WERI-Rb-1 (cell line): ENCODE measurements at places on chromosomes 12 and 14.

DNA sequence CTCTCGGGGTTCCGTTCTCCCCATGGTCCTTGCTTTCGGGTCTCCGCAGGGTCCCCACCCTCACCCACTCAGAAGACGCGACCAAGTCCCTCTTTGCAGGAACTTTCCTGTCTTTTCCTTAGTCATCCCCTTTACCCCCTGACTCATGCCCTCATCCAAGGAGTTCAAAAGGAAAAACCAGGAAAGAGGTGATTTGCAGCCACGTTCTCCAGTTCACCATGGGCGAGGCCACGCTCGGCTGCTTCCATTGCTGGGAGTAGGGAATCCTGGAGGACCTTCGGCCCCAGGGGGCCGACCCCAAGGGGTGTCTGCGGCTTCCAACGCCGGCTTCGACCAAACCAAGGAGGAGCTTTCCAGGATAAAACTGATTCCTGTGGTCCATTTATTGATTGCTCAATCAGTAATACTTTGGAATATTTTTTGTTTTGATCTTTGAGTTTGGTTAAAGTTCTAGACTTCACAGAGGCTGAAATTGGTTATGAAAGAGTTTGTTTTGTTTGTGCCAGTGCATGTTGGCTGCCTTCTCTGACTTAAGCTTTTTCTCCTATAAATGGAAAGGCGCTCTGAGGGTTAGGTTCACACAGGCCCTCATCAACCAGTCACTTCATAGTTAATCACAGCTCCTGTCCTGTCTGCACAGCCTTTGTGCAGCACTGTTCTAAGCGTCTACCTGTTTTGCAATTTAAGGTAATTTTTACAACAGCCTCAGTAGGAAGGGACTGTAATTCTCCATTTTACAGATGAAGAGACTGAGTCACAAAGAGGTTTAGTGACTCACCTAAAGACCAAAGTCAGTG, 827 bp downstream of the ALDH2 start:
- DNase-seq: no peak

DNA sequence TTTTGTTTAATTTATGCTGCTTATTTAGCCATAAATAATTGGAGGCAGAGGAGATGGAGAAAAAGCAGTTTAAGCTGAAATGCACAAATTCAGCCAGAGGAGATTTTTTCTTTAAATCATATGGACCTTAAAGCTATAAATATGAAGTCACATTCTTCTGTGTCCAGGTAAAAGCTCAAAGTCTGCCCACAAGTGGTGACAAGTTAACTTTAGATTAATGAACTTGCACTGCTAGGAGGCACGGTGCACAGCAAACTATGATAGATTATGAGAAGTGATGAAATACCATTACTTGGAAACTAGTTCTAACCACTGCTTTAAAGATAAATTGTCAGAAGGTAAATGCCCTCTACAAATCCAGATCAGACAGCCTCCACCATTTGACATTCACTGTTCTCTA, 69.0 kb downstream of the IFT81 start:
- no peak for DNase-seq

GRCh38 chr14:23933742-23934128, 19.8 kb upstream of the DHRS4 start:
- DNase-seq: no peak

DNA sequence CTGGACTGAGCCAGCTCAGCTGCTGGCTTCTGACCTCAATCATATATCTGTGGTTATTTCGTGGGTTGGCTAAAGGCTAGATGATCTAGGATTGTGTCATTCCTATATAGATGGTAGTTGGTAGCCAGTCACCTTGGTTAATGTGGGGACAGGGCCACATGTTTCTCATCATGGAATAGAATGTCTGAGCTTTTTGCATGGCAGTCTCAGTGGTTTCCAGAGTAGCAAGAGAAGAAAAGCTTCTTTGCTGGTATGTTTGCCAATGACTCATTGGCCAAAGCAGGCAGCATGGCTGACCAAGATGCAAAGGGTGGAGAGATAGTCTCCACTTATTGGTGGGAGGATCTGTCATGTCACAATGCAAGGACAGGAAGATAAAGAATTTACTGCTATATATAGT, 746.4 kb upstream of the FLRT2 start:
- DNase-seq: no peak

DNA sequence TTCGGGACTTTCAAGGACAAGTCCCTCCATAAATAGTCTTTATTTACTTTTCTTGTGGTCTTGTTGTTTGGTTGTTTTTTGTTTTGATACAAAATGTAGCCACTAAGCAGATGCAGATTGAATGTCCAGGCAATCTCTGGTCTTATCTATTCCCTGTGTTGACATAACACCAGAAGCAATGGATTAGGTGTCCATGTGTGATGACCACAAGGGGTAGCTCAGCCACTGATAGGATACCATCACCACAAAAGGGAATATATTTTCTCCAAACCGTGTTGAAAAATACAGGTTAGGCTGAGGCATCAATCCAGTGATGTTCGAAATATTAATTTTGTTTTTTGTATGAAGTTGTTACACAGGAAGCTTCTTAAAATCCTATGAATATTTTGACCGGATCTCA, 196.3 kb downstream of the EPS8 start:
- DNase-seq: no peak

- DNase-seq: peak; percentile 17
Measured at GRCh38 chr12:50024805-50025186, 498 bp downstream of the RACGAP1 start.
